ENCODE measurements at places on chromosomes 3 and 15.

DNA sequence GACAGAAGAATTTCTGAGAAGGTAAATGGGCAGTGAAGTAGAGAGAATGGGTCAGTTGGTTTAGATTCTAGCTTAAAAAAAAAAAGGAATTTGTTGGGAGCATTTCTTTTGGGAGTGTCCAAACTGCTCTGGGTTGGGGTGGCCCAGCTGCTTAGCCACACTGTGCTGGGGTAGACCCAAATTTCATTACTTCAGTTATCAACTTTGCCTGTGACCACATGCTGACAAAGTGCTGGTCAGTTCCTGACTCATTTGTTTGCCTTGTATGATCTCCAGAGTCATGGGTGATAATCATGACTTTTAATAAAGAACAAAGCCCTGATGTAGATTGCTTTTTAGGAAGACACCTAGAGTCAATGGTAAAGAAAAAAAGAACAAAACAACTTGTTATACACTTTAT lies 121.5 kb upstream of the FGF7 start:
- no peak for DNase-seq

DNA sequence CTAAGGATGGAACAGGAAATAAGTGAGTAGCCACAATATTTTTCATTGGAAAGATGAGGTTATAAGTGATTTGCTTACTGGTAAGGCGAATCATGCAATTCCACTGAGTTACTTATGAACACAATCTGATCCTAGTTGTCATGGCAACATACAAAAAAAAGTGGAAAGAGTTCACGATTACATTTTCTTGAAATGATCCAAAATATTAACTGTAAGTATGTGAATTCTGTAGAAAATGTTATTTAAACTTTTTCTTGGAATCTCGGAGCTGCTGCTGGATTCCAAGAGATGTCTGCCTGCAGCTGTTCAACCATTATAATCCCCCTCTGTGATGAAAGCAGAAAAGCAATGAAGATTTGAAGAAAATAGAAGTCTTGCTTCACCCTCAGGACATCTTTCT lies 120.5 kb downstream of the KBTBD8 start:
- DNase-seq, result no peak

GRCh38 chr15:89307046-89307587 lies 27.5 kb downstream of the POLG start:
- no peak for DNase-seq

- DNase-seq, result no peak
Observed at GRCh38 chr3:154274348-154274747, 49.9 kb downstream of the DHX36 start.

GRCh38 chr3:192229866-192230265 lies 497.5 kb downstream of the FGF12 start:
- no peak for DNase-seq

GRCh38 chr3:57978316-57978715 lies 29.9 kb upstream of the FLNB start:
- no peak for DNase-seq

- DNase-seq, result no peak
Observed at GRCh38 chr3:119657887-119658702, 2.3 kb downstream of the POPDC2 start.

DNA sequence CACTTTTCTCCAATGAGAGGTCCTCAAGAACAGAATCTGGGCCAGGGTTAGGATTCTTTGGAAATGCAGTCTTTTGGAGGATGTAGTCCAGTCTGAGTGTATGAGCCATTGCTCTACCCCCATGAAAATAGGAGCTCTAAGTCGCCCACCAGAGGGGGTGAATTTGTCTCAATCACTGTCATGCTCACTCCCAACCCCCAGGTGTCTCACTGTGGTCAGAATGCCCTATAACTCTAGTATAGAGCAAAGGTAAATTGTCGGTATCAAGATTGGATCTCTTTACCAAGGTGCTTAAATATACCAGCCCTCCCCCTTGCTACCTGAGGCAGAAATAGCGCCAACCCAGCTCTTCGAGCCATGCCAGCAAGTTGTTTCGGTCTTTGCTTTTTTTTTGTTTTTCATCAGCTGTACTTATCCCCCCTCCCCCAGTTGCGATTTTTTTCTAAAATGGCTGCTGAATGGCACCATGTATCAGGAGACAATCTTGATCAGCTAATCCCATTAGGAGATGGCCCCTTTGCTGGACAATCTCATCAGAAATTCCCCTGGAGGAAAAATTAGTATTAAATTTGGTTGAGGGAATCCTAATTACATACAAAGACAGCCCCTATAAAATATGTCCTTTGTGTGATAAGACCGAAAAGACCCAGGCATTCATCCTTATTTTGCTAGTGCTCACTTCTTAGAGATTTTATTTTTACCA lies 130.7 kb downstream of the EBLN2 start:
- DNase-seq, result no peak

DNA sequence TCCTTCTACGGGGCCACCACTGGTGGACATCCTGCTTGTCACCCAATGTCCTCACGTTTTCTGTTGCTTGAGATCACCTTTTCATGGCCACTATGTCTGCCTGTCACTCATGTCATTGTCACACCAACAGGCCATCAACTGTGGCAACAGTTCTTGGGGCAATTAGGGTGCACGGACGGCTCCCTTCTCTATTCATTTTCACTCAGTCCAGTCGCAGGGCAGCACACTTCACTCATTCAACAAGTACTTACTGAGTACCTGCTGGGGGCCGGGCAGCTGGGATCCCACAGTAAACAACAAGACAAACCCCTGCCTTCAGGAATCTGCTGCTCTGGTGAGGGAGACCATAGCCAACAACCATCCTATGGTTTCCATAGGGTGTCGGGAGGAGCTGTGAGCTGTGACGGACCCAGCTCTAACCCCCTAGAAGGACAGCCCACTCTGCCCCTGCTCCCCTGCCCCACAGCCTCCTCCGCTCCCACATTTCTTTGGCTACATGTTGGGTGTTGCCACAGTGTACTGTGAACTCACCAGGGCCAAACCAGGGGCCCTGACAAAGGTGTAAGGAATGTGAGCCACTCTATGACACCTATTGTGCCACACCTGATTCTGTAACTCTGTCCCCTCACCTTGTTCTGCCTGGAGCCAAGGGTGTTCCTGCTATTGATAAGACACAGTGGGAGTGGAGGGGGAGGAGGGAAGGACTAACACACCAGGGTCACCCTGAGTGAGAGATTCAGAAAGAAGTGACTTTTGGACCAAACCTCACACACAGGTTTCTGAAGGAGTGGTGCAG lies 1.9 kb downstream of the VILL start:
- DNase-seq, result no peak

DNA sequence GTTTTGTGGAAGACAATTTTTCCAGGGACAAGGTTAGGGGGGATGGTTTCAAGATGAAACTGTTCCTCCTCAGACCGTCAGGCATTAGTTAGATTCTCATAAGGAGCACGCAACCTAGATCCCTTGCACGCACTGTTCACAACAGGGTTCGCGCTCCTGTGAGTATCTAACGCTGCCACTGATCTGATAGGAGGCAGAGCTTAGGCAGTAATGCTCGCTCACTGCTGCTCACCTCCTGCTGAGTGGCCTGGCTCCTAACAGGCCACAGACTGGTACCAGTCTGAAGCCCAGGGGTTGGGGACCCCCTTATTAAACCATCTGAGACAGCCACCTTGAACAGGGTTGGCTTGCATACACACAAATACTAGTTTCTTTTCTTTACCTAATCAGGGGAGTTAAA lies 13.5 kb upstream of the IMPG2 start:
- DNase-seq, result no peak

- no peak for DNase-seq
Observed at GRCh38 chr3:45515999-45516725, 78.4 kb upstream of the LIMD1 start.

Data from activated naive CD8-positive, alpha-beta T cell treated with anti-CD3 and anti-CD28 coated beads, Interleukin-2, amount 50 U/mL, for 16 hours (primary cell).